Posterior cingulate gyrus (tissue), 11 donors: ENCODE measurements at places on chromosomes 3 and 15.

GRCh38 chr15:25268166-25268565, 170.7 kb downstream of the UBE3A start:
- DNase-seq, result no peak

GRCh38 chr3:13272831-13273603, 147.1 kb downstream of the NUP210 start:
- no peak for DNase-seq

GRCh38 chr3:128497305-128498126, 4.5 kb upstream of the GATA2 start:
- DNase-seq, result peak; percentile 79

DNA sequence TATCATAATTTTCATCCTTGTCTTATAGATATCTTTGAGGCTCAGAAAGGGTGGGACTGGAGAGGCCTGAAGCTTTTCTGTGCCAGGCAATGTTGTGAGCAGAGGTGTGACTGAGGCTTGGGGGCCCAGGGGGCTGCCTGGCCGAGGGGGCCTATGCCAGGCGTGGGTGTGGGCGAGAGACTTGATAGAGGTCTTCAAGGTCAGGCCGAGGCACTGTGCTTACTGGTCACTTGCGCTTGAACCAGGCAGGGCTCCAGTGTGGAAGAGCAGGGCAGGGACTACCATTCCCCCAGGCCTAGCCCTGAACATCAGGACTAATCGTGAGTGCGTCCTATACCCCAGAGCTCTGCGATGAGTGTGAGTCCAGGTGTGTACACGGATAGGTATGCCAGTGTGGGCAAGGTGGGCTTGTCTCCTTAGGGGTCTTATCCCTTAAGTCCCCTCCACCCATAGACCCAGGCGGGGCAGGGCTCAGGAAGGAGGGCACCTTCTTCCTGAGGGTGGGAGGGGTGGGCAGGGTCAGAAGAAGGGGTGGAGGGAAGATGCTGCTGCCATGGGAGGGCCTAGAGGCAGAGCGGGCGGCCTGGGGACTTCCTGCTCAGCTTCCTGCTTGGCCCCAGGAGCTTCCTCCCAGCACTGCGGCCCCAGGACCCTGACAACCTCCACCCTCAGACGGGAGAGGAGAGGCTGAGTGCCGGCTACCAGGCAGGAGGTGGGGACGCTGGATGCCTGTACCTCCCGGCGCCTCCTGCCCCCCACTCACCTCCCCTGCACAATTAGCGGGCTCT, 84.7 kb downstream of the LINGO1 start:
- no peak for DNase-seq

- peak; percentile 21 for DNase-seq
These were observed 9.8 kb upstream of the SEMA4B start for GRCh38 chr15:90191344-90191687.

DNA sequence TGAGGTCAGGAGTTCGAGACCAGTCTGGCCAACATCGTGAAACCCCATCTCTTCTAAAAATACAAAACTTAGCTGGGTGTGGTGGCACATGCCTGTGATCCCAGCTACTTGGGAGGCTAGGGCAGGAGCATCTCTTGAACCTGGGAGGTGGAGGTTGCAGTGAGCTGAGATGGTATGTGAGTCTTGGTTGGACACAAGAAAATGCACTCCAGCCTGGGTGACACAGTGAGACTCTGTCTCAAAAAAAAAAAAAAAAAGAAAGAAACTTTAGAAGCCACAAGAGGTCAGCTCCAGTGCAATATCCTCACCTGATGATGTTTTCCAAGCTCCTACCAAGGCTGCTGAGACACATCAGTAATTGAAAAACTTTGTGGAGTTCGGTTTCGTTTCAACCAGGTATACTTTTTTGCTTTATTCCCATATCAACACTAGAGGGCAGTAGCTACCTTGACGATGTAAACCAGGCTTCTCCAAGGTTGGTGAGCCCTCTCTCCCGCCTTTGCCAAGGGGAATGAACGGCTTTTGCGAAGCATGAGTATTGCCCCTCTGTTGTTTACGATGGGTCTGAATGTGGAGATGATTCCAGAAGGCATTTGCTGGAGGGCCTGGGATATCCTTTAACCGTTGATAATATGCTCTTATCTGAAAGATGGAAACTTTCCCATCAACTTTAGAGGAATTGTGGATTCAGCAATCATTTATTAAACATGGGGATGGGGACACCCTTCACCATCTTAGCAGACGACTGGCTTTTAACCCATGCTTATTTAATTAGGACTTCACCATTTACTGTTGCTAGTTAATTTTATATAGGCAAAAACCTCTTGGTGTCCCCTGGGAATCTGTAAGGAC, 202.8 kb downstream of the SV2B start:
- DNase-seq, result peak; percentile 33

DNA sequence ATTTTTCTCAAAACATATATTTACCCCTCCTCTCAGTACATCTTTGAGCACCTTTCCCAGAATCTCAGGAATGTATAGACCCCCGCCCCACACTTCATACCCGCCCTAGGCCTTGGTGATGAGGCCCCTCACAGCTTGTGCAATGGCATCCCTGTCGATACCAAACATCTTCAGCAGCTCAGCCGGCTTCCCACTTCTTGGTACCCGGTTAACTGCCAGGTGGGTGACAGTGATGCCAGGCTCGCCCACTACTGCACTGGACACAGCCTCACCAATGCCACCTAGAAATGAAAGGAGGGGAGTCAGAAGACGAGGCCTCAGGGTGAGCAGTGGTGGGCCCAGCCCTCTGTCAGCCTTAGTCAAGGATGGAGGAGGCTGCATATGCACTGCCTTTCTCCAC, 30.2 kb downstream of the TKT start:
- peak; percentile 18 for DNase-seq

- DNase-seq, result no peak
These were observed 90.4 kb downstream of the FOXP1 start for GRCh38 chr3:71492974-71493771.

DNA sequence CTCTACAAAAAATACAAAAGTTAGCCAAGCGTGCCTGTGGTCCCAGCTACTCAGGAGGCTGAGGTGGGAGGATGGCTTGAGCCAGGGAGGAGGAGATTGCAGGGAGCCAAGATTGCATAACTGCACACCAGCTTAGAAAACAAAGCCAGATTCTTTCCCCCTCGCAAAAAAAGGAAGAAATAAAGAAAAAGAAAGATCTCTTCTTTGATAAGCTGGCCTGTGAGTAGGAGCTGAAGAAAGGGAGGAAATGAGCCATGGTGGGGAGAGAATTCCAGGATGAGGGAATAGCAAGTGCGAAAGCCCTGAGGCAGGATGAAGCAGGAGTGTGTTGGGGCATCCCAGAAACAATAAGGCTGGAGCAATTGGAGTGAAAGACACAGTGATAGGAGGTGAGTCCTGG, 24.5 kb upstream of the TOP2B start:
- DNase-seq, result no peak

GRCh38 chr3:65493371-65493882, 545.3 kb downstream of the MAGI1 start:
- DNase-seq, result no peak

DNA sequence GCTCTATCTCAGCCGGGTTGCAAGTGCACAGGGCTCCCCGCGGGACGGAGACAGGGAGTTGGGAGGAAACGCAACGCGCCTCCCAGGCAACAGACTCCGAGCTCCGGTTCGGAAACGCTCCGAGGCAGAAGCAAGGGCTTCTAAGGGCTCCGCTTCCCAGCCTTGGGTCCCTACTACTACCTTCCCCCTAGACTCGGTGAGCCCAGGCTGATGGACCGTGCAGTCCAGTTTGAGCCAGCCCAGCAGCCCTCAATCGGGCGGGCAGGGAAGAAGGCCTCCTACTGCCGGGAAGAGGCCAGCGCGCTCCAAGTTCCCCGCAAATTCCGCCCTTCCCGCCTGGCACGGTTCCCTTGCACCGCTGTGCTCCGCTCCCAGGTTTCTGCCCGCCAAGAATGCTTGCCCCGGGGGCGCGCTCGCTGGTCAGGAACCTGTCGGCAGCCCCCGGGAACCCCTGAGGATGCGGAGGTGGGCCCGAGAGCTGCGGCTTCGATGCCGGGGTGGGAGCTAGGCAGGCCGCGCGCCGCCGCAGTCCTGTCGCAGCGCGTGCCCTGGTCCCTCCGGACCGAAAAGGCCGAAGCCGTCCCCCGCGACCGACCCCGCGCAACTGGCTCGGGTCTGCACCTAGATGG, 728 bp downstream of the TRANK1 start:
- DNase-seq, result peak; percentile 59

DNA sequence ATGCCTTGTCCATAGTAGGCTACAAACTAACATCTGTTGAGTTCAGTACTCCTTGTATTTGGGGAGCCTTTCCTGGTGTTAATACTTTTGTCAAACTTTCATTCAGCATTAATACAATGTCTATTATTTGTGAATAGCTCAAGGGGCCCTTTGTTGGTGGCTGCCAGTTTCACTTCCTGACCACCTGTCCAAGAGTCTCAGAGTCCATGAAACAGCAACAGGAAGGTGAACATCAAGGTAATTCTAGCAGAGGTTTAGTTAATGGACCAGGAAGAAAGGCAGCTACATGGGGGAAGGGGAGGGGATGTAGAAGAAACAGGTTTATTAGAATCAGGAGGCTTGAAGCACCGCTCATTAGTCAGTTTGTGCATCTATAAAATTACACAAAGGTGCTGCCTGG, 386.9 kb downstream of the PDCD6IP start:
- DNase-seq, result no peak

DNA sequence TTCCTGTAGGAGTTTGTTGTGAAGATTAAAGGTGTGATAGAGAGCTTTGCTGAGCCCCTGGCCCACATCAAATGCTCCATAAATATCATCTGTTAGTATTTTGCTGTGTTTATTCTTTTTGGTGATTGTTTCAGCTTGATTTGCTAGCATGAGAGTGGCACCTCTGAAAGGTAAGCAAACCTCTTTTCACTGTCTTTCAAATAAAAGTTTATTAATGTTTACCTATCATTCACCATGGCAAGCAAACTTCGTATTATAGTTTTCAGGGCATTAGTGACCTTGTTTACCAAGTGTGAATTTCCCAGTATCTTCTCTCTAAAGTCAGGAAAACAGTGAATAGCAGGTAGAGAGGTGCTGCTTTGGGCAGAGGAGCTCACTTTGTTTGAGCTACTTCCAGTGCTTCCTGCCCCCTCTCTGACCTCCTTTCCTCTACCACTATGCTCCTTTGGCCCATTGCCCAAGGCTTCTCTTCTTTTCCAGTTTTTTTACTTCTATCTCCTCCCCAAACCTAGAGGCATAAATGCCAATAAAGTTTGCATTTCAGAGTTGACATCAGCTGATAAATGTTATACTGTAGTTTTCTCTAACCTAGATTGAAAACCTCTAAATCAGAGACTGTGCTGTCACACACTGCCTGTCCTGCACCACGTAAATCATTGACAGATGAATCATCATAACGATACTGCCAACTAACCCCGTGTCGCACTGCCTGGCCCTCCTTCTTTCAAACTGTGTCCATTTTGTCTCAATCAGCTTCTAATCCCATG, 569.0 kb downstream of the TUSC7 start:
- no peak for DNase-seq

DNA sequence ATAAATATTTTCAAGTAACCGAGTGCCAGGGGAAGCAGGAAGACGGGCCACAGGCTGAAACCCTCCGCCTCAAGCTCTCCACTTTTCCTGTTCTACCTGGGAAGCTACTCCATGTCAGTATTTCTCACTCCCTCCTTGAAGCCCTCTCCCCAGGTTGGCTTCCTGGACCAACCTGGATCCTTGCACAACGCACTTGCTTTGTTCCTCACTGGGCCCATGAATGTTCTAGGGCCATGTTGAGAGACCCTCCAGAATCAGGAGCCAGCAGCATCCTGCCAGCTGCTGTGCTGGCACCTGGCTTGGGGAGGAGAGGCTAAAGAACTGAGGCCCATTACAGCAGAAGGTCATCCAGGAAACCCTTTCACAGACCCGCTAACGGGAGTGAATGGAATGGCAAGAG, 79.3 kb upstream of the SNRPA1 start:
- no peak for DNase-seq

GRCh38 chr3:63353383-63353782, 75.3 kb downstream of the SYNPR start:
- DNase-seq, result no peak

- DNase-seq, result no peak
These were observed 237.2 kb downstream of the AGBL1 start for GRCh38 chr15:86316726-86317383.

DNA sequence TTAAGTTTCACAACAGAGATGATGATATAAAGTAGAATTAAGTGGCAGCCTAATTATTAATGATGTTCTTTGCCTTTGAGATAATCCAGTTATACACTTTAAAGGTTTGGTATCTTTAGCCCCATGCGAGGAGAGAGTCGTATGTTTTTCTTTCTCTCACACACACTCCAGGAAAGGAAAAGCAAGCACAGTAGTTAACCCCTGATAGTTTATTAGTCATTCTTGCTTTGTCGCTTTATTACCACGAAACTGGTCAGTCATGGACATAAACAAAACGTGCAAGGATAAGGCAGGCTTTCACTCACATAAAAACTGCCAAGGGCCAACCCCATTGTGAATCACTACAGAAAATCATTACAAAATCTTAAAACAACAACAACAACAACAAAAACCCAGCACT, 866.9 kb downstream of the FHIT start:
- no peak for DNase-seq

GRCh38 chr3:147389717-147390116, 16.6 kb downstream of the ZIC4 start:
- DNase-seq, result no peak

DNA sequence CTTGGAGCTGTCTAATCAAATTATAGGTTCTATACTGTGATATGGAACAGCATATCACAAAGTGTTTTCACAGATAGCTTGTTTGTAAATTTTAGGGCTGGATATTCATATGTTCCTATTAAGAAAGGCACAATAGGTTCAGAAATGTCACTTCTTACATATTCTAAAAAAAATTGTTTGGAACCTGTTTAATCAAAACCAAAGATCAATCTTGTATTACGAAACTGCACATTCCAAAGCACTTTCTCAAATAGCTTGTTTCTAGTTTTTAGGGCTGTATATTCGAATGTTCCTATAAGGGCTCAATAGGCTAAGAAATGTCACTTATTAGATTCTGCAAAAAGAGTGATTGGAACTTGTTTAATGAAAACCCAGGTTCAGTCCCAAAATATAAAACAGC, 67.4 kb upstream of the OSBPL11 start:
- no peak for DNase-seq

DNA sequence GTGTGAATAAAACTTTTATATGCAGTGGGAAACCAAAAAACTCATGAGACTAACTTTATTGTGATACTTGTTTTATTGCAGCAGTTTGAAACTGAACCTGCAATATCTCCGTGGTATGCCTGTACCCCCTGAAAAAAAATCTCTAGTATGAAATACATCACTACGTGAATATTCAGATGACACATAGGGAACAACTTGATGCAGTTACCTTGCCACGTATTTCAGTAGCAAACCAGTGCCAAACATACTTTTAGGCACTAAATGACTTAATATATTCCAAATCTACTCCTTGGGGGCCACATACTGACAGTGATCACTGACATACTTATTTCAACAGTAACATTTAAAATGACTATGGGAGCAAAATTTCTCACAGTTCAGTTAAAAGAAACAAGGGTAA, 13.8 kb downstream of the CRBN start:
- no peak for DNase-seq
